ENCODE measurements at places on chromosomes 13 and 19.
A peak's percentile ranks its signal among the peaks of the same experiment; 100 is the strongest.

DNA sequence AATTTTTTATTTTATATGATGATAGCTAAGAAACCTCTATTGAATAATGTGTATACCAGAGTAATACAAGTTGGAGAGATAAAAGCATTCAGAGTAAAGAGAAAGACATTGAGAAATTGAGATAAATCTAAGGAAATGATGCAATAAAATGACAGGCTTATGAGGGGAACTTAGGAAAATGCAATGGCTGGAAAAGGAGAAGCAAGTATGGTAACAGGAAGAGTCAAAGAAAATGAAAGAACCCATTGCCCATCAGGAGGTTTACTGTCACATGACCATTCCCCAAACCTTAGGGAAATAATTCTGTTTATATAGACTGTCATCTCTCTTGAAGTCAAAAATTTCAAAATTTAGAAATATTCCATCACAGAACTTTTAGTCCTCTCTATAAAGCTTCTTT is 808.0 kb upstream of the PRR20A start:
- no peak for DNase-seq

DNA sequence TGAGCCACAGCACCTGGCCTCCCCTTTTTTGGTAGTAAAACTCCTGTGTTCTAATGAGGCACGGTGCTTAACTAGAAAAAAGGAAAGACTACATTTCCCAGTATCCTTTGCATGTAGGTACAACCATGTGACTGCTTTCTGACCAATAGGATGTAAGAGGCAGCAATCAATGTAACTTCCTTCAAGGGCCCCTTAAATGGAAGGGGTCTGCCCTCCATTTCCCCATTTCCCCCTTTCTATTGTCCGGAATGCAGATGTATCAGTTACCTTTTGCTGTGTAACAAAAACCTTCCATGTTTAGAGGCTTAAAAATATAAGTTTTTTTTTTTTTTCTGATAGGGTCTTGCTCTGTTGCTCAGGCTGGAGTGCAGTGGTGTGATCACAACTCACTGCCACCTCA is 2.2 kb downstream of the GPR32 start:
- DNase-seq, result no peak

- no peak for DNase-seq
Observed at GRCh38 chr13:113930671-113931637, 42.9 kb downstream of the C13orf46 start.

- peak; percentile 29 for DNase-seq
Observed at GRCh38 chr19:49150106-49150943, 4.9 kb downstream of the HRC start.

DNA sequence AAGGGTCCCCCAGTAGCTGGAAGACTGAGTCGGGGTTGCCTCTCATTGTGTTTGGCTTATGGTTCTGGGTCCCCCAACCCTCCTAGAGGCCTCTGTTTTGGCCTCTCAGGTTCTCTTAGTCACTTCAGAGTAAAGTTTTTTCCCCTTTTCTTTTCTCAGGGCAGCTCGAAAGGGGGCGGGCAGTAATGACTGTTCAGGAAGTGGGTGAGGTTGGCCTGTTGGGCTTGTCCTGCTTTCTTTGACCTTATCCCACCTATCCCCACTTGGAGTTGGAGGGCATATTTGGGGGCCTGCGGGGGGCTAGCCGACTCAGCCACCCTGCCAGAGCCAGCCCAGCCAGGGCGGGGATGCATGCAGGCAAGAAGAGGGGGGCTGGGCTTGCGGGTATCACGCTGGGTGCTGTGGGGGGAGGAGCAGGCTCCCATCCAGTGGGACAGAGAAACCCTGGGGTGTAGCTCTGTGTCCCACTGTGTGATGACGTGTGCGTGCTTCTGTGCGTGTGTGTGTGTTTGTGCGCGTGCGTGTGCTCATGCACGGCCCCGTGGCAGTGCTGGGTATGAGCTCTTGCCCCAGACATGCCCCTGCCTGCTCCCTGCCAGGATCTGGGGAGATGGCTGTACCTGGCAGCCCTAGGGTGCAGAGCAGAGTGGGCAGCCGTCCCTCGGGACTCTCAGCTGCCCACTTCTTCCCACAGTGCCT is 1.4 kb downstream of the CIC start:
- DNase-seq, result peak; percentile 70

DNA sequence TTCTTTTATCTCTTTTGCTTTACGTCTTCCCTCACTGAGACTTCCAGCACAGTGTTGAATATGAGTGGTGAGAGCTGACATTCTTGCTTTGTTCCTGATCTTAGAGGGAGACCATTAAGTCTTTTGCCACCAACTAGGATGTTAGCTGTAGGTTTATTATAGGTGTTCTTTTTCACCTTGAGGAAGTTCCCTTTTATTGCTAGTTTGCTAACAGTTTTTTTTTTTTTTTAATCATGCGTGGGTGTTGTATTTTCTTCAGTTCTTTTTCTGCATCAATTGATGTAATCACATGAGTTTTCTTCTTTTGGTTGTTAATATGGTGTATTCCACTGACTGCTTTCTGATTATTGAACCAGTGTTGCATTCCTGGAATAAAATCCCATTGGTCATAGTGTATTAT is 21.1 kb downstream of the AP1M1 start:
- DNase-seq, result no peak

DNA sequence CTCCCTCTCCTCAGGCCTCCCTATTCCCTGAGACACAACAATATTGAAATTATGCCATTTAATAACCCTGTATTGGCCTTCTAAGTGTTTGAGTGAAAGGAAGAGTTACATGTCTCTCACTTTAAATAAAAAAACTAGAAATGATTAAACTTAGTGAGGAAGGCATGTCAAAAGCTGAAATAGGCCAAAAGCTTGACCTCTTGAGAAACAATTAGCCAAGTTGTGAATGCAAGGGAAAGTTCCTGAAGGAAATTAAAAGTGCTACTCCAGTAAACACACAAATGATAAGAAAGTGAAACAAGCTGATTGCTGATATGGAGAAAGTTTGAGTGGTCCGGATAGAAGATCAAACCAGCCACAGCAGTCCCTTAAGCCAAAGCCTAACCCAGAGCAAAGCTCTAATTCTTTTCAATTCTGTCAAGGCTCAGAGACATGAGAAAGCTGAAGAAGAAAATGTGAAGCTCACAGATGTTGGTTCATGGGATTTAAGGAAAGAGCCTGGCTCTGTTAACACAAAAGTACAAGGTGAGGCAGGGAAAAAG is 127.6 kb downstream of the TNFRSF19 start:
- no peak for DNase-seq

GRCh38 chr19:3478409-3479176 is 1.7 kb downstream of the SMIM24 start:
- DNase-seq, result no peak

DNA sequence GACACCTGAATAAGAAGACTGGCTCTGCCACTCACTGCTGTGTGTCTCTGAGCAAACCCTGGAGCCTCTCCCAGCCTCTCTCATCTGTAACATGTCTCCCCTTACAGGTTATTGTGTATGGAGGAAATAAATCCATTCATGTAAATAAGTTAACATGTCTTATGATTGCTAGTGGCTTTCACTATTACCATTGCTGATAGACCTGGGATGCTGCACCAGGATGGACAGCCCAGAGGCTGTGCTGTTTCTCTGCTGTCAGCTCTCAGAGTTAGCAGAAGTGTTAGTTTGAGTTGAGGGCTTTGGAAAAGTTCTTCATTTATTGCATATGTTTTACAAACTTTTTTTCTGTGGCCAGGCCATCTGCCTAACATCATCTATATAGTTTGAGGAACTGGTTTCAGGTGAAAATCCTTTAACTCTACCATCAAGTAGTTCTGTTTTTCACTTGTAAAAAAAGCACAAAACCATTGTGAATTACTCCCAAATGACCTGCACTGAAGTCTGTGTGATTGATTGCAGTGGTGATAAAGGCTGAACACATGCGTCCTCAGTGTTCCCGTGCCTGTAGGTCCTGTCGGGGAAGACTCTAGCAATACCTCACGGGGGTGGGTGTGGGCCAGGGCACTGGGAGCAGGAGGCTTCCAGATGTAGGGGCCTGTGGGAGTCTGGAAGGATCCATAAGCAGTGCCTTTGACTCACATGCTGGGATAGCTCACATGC is 24.6 kb downstream of the MPHOSPH8 start:
- DNase-seq, result no peak

- DNase-seq, result no peak
Observed at GRCh38 chr19:12137221-12137940, 2.8 kb downstream of the ZNF20 start.

DNA sequence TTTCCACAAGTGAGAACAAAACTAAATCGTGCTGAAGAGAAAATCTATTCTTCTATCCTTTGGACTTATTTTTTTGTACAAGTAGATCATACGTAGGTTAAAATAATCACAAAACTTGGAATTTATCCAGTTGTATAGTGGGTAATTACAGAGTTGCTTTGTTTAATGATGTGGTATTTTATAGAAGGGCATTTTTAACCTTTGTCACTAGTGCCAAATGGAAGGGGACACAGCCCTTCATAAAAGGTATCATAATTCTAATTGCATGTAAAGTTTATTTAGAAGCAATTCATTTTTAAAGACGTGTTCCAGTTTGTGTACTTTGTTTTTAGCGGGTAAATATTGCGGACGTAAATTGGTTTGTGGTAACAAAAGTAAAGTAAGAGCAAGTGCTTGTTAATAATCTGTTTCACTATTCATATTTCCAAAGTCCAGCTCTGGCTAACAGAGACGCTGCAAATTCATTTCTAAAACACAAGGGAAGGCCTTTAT is 99.5 kb downstream of the ERCC5 start:
- DNase-seq, result no peak

GRCh38 chr13:98585398-98585754 is 8.5 kb upstream of the STK24 start:
- DNase-seq, result no peak

DNA sequence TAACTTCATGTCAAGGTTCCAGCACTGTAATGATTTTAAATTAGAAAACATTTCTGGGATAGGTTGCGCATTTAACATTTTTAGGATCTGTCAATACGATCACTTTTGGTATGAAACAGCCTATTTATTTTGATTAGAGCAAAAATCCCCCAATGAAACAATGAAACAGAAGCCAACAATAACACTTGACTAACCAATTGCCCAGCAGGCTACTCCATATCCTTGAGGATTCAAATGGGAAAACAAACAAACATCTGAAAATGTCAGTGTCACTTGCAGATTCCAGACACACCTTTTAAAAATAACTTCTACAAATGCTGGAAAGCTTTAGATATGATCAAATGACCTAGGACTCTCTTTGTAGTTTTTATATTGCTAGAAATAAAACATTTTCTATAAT is 1412.5 kb upstream of the PRR20A start:
- DNase-seq, result no peak
